Osteoblast (primary cell): ENCODE measurements at places on chromosomes 2 and 18.

GRCh38 chr18:63095768-63096167, 223.8 kb downstream of the BCL2 start:
- DNase-seq = no peak

DNA sequence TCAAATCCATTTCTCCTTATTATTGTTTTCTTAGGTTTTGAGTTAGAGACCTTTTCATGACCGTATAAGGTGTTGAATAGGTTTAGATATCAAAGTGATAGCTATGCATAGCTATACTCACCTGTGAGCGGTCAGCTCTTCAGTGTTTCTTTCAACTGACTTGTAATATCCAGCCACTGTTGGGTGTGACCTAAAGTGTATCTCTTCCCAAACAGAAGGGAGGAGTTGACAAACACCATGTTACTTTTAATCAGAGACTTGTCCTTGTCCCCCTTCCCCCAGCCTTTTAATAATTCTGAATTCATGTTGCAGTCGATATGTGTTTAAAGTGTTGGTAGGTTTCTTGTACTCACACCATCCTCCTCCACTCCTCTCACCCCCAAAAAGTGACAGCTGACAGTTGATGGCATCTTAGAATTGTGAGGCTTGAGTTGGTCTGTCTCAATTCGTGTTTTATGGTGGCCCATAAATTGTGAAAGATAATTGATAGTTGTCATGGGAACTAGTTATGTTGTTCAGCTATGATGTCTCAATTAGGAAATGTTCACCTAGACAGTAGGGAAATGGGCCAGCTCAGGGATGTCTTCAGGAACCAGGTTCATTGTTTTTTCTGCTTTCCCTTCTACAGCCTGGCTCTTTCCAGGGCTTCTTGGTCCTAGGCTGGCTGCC, 12.0 kb downstream of the NEDD4L start:
- no peak for DNase-seq

DNA sequence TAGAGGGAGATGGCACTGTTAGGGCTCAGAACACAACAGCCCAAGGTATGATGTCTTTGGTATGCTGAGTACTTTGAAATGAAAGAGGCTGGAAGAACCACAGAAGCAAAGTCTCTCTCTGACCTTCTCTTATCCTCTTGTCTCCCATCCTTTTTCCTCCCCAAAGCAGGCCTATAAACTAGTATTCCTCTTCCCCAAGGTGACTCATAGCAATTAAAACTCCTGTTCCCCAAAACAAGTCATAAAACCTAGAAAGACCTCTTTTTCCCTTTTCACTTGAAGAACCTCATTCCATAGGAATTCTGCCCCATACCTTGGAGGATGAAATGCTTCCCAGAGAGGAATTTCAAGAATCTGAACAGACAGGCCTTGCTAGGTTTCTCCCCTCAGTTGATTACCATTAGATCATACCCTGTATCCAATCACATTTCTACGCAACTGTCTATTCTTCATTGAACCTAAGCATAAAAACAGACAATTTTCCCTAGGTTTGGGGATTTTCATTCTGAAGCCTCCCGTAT, 25.7 kb downstream of the MDH1 start:
- peak; percentile 79 for DNase-seq

DNA sequence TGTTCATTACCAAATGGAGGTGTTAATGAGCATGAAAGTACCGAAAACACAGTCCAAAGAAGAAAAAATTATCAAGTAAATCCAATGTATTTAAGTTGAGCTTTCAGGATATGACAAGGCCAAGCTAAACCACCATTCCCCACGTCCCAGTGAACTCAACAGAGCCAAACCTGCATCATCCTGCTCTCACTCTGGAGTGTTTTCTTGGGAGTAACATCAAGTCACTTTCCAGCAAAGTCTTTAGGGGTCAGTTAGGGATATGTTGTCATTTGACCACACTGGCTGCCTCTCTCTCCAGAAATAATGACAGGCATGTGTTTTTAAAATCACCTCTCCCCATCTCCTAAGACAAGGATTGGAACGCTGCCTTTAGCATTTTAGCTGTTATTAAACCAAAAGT, 140.5 kb downstream of the SRBD1 start:
- no peak for DNase-seq

DNA sequence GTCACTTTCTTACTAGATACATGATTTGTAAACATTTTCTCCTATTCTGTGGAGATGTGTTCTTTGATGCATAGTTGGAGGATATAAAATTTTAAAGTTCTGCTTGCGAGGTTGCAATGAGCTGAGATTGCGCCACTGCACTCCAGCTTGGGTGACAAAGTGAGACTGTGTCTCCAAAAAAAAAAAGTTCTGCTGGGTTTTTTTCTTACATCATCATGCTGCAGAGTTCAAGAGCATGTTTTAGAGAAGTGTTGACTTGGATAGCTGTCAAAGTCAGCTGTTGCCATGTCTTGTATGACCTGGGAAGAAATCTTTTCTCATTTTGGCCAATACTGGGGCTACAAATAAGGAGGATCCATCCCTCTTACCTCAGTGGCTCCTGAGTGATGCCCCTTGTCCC, 71.3 kb downstream of the UGGT1 start:
- DNase-seq = no peak

- no peak for DNase-seq
Observed at GRCh38 chr2:104825124-104825865, 28.6 kb upstream of the POU3F3 start.

GRCh38 chr2:131641414-131642206, 113.9 kb downstream of the CCDC74A start:
- peak; percentile 53 for DNase-seq

GRCh38 chr2:148039783-148040182, 18.9 kb downstream of the MBD5 start:
- DNase-seq = no peak

DNA sequence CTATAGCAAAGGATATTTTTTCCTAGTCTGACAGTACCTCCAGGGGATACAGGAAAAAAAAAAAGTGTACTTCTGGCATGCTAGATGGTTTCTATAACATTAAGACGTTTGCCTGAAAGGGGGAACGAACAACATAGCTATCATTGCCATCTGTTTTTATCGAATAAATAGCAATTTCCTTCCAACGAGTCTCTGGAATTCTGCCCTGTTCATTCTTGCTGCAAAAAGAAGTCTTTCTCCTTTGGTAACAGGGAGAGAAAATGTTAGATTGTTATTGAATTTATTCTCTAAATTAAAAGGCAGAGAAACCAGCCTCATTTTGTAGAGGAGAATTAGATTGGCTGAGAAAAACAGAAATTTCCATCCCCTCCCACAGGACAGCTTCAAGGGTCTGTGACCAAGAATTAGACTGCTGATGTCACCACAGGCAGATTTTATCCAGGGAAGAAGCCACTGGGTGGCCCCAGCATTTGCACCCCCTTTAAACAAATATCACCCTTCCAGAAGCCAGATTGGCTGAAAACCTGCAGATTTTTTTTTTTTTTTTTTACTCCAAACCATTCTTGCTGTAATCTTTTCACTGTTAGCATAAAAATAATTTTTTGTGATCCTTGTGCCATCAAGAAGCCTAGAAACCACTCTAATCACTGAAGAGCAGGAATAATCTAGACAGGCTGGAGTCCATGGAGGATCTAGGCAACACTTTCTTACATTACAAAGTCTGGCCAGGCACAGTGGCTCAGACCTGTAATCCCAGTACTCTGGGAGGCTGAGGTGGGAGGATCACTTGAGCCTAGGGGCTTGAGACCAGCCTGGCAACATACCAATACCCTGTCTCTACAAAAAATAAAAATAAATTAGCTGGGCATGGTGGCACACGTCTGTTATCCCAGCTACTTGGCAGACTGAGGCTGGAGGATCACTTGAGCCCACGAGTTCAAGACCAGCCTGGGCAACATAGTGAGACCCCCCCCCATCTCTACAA, 12.0 kb downstream of the WDFY1 start:
- no peak for DNase-seq

GRCh38 chr2:40646642-40647041, 194.8 kb upstream of the SLC8A1 start:
- DNase-seq = no peak

DNA sequence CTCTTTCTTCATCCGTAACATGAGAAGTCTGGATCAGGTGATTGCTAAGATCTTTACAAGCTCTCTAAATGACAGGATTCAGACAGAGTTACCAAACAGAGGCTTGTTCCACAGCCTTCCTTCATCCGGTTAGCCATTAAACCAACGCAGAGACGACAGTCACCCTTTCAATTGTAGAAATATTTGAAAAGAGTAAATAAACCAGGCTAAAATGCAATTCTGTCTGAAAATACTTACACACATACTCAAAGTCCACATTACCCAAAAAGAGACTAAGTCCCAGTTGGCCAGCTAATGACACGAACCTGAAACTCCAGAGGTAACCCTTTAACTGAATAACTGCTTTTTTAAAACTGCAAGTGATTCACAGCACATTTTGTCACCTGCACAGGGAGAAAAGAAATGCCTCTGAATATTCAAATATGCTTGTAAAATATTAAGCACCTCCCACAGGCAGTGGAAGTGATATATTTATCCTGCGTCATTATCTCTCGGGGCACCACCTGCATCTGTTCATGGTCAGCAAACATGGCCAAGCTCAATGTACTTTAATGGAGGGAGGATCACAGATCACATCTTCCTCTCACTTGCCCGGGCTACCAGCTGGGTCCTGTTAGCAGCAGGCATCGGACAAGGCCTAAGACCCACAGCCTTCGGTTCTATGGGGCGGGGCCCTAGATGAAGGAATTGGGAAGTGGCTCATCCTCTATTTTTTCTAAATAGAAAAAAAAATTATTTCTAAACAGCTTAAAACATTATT, 38.8 kb upstream of the DNER start:
- DNase-seq = no peak

DNA sequence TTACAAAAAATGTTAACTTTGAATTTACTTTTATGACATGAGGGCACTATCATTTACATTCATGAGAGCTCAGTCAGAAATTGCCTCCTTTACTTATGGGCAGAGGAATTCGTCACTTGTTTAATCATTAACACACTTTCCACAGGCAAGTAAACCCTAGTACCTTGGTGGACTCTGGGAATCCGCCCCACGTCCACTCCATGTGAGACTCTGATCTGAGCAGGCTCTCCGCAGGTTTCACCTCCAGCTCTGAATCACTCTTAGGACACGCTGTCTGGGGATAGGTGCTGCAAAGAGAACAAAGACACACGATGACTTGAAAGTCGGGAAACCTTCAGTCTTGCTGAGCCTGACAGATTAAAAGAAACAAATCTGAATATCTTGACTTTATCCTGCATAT, 73.6 kb downstream of the LPIN2 start:
- no peak for DNase-seq

DNA sequence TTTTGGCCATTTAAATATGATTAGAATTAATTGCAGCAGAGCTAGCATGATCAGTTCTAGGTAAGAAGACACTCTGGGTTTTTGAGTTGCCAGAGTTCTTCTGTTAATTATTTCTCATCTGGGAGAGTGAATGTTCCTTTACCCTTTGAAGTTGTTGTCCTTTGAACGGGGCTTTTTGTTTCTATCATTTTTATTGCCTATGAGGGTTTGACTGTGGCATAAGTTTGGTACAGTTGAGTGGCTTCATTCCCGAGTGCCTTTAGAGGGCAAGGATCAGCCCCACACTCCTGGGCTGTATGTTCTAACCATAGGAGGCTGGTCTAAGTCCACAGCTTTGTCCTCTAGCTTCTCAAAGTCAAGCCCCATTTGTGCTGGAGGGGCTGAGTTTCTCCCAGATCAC, 804.3 kb downstream of the KCNJ3 start:
- DNase-seq = no peak

DNA sequence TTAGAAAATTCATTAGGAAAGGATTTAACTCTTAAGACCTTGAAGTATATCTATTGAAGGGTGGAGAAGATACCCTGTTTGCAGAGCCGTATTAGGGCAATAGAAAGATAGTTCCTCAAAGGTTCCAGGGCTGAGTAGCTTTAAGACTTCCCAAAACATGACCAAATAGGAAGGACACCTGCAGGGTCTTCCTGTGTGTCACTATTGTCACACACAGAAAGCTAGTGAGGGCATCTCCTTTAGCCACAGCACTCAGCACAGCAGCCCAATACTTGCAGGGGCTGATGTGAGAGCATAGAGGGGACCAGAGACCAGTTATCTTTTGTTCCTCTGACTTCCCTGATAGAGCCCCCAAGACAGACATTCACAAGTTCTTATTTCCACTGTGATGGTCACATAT, 93.7 kb downstream of the PAX3 start:
- no peak for DNase-seq

DNA sequence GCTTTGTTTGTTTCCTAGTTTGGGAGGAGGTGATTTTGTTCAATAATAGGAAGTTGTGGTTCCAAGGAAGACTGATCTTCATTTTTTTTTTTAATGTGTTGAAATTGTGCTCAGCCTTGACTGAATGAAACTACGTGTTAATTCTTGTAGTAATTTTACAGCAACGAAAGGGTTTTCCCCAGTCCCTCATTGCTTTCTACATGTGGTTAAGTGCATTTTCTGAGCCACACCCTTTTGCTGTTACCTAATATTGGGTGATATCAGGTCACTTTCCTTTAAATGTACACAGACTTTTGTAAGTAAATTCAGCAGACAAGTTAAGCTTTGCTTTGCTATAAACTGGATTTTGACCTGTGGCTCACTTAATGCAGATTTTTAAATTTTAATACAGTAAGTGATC, 73.6 kb downstream of the OTX1 start:
- no peak for DNase-seq

DNA sequence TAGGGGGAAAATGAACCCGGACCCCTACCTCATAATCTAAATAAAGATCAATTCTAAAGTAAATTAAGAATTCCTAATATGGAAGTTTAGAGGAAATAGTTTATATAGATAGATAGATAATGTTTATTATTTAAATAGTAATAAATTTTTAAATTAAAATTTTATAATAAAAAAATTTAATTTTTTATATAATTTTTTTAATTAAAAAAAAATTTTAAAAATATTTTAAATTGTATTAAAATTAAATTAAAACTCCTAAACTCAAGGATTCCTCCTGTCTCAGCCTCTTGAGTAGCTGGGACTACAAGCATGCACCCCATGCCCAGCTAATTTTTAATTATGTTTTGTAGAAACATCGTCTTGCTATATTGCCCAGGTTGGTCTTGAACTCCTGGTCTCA, 186.9 kb upstream of the VRK2 start:
- no peak for DNase-seq

DNA sequence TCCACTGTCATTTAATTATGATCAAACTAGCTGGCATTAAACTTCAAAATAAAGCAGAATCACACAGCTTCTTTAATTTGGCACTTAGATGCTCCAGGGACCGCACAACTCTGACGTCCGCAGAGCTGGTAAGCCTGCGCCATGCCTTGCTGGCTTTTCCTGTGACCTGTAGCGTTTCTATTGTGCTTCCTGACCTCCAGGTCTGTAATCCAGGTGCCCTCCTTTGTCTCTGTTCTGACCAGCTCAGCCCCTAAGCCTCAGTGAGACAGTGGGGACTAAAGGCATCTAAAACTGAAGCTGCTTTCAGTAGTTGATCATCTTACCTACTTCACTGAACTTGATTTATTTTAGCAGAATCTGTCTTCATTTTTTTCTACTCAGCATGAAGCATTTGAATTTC, 249.7 kb upstream of the RGPD4 start:
- no peak for DNase-seq

GRCh38 chr18:30889519-30890301, 152.8 kb downstream of the DSC3 start:
- peak; percentile 9 for DNase-seq

GRCh38 chr18:58221060-58221725, 177.2 kb downstream of the NEDD4L start:
- peak; percentile 79 for DNase-seq

- no peak for DNase-seq
Observed at GRCh38 chr2:197777823-197778407, 7.2 kb downstream of the BOLL start.
